ENCODE measurements at places on chromosomes 16 and 17.
A peak's percentile ranks its signal among the peaks of the same experiment; 100 is the strongest.

- no peak for DNase-seq
Measured at GRCh38 chr16:80038566-80038965, 438.0 kb upstream of the MAF start.

- DNase-seq: peak; percentile 63
Measured at GRCh38 chr17:38730526-38731379, 612 bp downstream of the CISD3 start.

- DNase-seq: no peak
Measured at GRCh38 chr17:70329721-70330120, 160.4 kb downstream of the KCNJ2 start.

GRCh38 chr16:83744441-83744981 lies 63.3 kb upstream of the HSBP1 start:
- peak; percentile 18 for DNase-seq

DNA sequence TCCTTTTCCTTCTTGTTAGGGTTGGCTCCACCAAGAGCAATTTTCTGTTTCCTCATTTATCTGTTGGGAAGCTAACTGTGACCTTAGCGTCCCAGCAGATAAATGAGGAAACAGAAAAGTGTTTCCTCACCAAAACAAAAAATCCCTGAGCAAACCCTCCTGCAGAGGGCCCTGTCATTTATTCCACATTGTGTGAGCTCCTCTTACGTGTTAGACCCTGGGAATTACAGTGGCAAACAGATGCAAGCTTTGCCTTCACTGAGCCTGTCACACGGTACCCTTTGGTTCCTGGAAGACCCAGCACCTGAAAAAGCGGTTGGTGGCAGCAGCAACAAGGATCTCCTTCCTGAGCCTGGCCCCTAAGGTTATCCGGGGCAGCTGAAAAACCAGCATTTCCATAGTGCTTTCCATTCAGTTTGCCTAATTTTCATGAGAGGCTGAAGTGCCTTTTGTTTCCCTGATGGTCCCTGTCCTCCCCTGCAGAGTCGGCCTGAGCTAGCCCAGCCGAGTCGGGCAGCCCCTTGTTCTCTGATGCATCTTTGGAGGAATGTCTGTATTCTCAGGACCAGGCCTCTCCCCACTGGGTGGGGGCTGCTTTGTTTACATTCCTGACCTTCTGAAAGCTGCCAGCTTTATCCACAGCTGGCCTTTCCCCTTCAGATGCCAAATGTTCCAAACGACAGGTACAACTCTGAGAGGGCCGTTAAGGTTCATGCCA lies 34.7 kb downstream of the YPEL2 start:
- no peak for DNase-seq

GRCh38 chr17:73749928-73750605 lies 105.8 kb upstream of the SDK2 start:
- DNase-seq: no peak

DNA sequence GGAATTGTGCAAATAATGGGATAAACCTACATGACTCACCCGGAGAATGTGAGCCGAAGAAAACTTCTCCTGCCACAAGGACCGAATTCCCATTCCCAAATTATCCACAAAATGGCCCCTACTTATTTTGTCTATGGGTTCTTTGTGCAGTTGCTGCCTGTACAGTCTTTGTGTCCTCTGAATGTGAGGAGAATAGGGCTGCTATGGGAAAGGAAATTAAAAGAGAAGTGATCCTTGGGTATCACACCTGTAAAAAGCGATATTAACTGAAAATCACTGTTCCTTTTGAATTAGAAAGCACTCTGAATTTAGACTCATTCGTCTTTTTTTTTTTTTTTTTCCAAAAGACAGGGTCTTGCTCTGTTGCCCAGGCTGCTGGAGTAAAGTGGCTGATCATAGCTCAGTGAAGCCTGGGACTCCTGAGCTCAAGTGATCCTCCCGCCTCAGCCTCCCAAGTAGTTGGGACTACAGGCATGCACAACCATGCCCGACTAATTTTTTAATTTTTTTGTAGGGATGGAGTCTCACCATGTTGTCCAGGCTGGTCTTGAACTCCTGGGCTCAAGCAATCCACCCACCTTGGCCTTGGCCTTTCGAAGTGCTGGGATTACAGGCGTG lies 45.4 kb downstream of the CHD9 start:
- no peak for DNase-seq

GRCh38 chr17:81379523-81379942 lies 15.7 kb upstream of the BAHCC1 start:
- no peak for DNase-seq

DNA sequence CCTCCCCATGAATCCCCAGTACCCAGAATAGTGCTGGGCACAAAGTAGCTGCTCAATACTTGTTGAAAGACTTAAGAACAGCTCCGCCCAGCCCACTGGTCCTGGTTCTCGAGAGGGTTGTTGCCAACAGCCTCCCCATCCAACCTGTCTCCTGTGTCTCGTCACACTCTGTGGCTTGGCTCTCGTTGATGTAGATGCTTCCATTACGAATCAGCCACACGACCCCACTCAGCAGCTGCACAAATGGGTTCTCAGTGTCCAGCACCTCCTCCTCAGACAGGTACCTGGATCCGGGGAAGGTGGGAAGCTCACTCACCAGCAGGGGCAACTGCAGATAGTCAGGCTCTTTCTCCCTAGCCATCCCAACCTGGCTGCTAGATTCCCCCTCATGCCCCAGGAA lies 2.1 kb downstream of the NAGPA start:
- DNase-seq: no peak

DNA sequence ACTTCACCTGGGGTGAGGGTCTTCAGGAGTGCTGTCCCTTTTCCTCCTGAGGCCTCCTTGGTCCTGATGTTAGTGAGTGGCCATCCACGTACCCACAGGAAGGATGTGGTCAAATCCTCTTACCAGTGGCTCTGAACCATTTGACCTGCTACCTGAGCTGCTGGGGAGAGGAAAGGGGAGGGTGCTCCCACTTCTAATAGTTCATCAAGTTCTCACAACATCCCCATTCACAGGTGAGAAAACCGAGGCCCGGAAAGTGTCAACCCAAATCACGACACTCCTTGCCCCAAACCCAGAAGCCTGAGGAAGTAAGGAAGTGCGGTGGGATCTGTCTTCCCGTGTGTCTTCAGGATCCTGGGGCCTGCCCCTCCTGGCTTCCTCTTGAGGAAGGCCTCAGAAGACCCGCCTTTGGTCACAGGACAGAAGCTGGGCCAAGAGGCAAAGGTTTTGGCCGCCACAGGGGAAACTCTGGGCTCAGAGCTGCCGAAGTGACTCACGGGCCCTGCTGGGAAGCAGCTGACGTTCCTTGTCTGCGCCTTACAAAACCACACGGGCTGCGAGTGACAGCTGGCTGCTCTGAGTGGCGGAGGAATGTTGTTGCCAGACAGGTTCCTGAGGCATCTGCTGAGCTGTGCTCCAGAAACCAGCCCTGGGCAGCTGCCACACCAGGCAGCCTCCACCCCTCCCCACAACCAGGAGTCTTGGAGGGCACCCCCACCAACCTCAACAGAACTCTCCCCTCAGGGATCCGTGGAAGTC lies 13.9 kb upstream of the KIFC3 start:
- peak; percentile 91 for DNase-seq

DNA sequence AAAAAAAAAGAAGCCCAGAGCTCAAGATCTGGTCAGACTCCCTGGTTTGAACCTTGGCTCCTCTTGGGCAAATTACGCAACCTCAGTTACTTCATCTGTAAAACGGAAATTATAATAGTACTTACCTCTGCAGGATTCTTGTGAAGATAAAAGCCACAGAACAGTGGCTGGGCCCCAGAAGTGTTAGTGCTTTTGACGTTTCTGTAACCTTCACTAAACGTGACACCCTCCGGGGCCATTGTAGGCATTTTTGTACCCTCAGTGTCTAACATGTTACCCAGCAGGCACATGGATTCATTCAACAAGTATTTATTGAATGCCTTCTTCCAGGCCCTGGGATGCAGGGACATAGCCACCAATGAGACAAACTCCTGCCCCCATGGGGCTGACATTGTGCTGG lies 58.0 kb downstream of the PITPNC1 start:
- no peak for DNase-seq

- DNase-seq: peak; percentile 67
Measured at GRCh38 chr17:17836818-17837379, at the start of gene SREBF1. SREBF1 (minus strand) TSS chr17:17836986; CDS start chr17:17836817, 169 bp downstream.
